ENCODE measurements at places on chromosomes 7 and 10. TPM values are rescaled to one million over a fixed set of nuclear protein-coding genes. Genes with fewer than 3 reads are reported as not detected.

GRCh38 chr7:51374936-51375335 lies 58.3 kb upstream of the COBL start:
- H3K36me3 ChIP-seq: no peaks in the 10 kb centered on the region
- H3K27me3 ChIP-seq: no peaks in the 10 kb centered on the region
- H3K4me1 ChIP-seq: no peaks in the 10 kb centered on the region
- H3K27ac ChIP-seq: no peak overlapping the region
- no peak for DNase-seq

GRCh38 chr7:99615989-99616358 lies 772 bp upstream of the ZSCAN25 start:
- no peak overlapping the region for H3K27ac ChIP-seq
- H3K36me3 ChIP-seq: peaks cover 13% of the 10 kb centered on the region
- no peaks in the 10 kb centered on the region for H3K27me3 ChIP-seq
- no peaks in the 10 kb centered on the region for H3K4me1 ChIP-seq
- peak overlapping the region; percentile 88 for H3K4me3 ChIP-seq

DNA sequence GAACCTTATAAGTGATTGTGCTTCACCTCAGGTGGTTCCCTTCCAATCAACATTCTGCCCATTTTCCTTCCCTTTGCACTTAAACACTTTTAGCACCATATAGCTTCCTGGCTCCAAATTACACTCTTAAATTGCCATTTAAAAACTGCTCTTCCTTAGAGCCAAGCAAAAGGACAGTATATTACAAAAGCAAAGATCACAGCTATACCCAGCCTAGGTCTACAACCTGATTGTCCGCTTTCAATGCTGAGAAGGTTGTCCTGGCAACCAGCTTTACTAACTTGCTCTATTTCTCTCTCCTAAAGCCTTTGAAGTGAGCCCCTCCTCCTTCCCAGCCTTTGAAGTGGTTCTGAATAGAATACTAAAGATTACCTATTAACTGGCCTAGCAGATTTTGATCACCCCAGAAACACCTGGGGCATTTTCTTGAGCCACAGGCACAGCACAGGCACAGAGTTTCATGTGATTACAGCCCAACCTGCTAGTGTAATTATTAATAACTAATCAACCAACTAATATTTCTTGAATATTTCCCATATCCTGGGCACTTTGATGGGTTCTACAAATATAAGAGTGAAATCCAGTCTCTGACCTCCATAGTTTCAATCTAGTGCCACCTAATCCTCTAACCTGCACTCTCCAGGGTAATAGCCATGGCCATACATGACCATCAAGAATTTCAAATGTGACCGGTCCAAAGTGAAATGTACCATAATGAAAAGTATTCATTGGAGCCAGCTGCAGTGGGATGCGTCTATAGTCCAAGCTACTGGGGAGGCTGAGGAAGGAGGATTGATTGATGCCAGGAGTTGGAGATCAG lies 63.6 kb upstream of the TRIM24 start:
- no peak overlapping the region for H3K27ac ChIP-seq
- H3K4me3 ChIP-seq: no peak overlapping the region
- no peak for DNase-seq
- no peaks in the 10 kb centered on the region for H3K4me1 ChIP-seq

DNA sequence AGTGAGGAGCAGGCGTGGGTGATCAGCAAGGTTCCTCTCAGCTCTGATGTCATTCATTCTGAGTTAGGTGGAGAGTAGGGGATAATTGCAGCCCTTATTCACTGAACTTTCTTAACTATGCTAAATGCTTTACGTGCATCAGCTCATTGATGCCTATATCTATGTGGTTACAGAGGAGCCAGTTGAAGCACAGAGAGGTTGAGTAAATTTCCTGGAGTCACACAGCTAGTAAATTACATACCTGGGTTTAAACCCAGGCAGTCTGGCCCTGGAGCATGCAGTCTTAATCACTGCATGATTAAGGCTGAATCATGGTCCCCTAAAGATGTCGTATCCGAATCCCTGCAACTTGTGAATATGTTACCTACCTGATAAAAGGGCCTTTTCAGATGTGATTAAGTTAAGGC lies 99.6 kb downstream of the GRK5 start:
- no peaks in the 10 kb centered on the region for H3K36me3 ChIP-seq
- DNase-seq: no peak
- H3K4me1 ChIP-seq: no peaks in the 10 kb centered on the region
- no peaks in the 10 kb centered on the region for H3K27me3 ChIP-seq

- no peak for DNase-seq
- peaks cover 15% of the 10 kb centered on the region for H3K4me1 ChIP-seq
- no peak overlapping the region for H3K27ac ChIP-seq
- no peaks in the 10 kb centered on the region for H3K27me3 ChIP-seq
Observed at GRCh38 chr10:10292501-10292900, 725.2 kb upstream of the CELF2 start.

DNA sequence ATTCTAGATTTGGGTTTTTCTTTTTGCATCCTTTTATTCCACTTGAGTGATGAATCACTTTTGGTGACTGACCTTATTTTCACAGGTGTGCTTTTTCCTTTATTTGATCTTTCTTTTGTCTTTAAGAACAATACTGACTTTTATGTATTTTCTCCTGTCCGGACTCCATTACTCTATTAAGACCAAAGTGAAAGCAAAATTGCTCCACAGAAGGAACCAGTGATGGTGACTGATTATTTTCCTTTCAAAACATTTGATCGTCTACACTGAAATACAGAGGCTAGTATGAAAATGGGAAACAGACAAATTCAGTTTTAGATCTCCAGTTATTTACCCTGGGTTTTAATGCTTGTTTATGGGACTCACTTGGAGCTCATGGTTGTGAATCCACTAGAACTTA lies 15.5 kb downstream of the EXOC4 start:
- no peaks in the 10 kb centered on the region for H3K4me1 ChIP-seq
- no peak overlapping the region for H3K27ac ChIP-seq
- no peaks in the 10 kb centered on the region for H3K36me3 ChIP-seq
- no peaks in the 10 kb centered on the region for H3K27me3 ChIP-seq
- H3K4me3 ChIP-seq: no peak overlapping the region
- no peak for DNase-seq

DNA sequence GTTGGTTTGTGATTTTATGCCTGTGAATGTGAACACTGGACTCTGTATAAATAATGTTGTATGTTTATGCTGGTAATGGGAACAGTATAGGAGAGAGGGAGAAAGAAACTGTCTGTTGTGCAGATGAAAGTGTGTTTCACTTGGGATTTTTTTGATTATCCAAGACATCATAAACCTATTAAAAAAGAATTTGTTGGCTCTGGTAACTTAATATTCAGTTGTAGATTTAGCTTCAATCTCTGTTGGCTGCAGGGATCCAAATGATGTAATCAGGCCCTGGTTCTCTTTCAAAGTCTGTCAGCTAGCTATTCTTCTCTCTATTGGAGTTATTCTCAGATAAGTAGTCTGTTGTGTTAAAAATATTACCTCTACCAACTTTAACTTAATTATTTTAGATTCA lies 168.8 kb upstream of the RHOBTB1 start:
- H3K4me3 ChIP-seq: no peak overlapping the region
- H3K27ac ChIP-seq: no peak overlapping the region
- DNase-seq: no peak
- H3K27me3 ChIP-seq: no peaks in the 10 kb centered on the region
- H3K4me1 ChIP-seq: no peaks in the 10 kb centered on the region
- no peaks in the 10 kb centered on the region for H3K36me3 ChIP-seq

GRCh38 chr10:32104622-32105509 lies 48.6 kb upstream of the KIF5B start:
- H3K4me3 ChIP-seq: no peak overlapping the region
- H3K27ac ChIP-seq: no peak overlapping the region
- H3K27me3 ChIP-seq: no peaks in the 10 kb centered on the region
- H3K4me1 ChIP-seq: no peaks in the 10 kb centered on the region

DNA sequence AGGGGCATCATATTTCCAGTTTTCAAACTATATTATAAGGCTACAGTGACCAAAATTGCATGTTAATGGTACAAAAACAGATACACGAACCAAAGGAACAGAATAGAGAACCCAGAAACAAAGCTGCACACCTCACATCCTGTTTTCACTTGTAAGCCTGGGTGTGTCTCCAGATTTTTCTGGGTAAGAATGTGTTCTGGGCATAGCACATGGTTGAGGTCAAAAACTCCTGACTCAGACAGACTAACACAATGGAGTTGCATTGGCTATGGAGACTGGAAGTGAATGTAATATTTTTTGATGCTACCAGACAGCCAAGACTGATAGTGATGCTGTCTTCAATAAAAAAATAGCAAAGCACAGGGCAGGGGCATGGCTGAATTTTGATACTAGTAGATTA lies 1175.2 kb downstream of the NXPH1 start:
- DNase-seq: no peak
- H3K27me3 ChIP-seq: no peaks in the 10 kb centered on the region
- H3K27ac ChIP-seq: no peak overlapping the region
- no peaks in the 10 kb centered on the region for H3K36me3 ChIP-seq

- H3K27me3 ChIP-seq: no peaks in the 10 kb centered on the region
- no peak overlapping the region for H3K4me3 ChIP-seq
- no peaks in the 10 kb centered on the region for H3K36me3 ChIP-seq
- no peaks in the 10 kb centered on the region for H3K4me1 ChIP-seq
Observed at GRCh38 chr7:113464096-113464855, 345.9 kb upstream of the SMIM30 start.

Gene LRIT1
- not detected for total RNA-seq
